ENCODE measurements at places on chromosomes 7 and 10. TPM values are rescaled to one million over a fixed set of nuclear protein-coding genes. Genes with fewer than 3 reads are reported as not detected.

GRCh38 chr10:132493756-132494290 lies 43.8 kb upstream of the INPP5A start:
- no peak for DNase-seq

DNA sequence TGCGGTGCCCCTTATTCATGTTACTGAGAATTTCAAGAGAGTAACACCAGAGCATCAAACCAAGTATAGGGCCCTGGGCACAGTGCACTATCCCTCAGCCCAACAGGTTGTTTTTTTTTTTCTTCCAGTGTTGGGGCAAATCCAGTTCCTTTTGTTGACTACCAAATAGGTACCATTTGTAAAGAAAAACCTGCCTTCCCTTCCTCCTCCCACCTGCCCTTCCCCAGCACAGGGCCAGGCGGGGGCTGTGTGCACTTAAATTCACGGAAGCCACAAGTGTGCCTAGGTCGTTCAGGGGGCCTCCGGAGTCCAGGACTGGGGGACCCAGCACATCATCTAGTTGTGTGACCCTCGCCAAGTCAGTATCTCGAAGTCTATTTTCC lies 595 bp upstream of the SFXN4 start:
- DNase-seq, result no peak

GRCh38 chr7:22066522-22066921 lies 120.8 kb upstream of the CDCA7L start:
- DNase-seq, result no peak

The ABCB1 gene
- 0.81 TPM for total RNA-seq

DNA sequence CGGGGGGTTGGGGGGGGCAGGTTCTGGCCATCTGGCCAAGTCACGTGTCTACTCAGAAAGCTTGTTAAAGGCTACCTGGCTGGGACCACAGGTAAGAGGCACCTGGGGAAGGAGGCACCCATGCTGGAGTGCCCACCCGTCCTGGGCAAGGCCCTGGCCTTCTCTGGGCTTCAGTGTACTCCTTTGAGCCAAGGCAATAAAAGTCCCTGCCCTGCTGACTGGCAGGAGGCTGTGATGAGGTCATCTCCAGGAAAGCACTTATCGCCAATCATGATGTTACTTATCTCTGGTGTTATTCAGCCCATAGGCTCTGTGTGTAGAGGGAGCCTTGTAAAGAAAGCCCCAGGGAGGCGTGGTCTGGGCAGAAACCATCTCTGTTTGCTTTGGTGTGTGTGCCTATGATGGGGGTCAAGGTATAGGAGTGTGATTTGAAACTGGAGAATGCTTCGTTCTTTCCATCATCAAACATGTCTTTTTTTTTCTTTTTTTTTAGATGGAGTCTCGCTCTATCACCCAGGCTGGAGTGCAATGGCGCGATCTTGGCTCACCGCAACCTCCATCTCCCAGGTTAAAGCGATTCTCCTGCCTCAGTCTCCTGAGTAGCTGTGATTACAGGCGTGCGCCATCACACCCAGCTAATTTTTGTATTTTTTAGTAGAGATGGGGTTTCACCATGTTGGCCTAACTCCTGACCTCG lies 2.5 kb upstream of the CLDN4 start:
- peak; percentile 71 for DNase-seq

- peak; percentile 43 for DNase-seq
These were observed 283.6 kb downstream of the ADRA2A start for GRCh38 chr10:111360260-111360925.

- DNase-seq, result no peak
These were observed 88.2 kb upstream of the FAM133B start for GRCh38 chr7:92678291-92678920.

The STAG3 gene
- total RNA-seq, result 0.13 TPM

DNA sequence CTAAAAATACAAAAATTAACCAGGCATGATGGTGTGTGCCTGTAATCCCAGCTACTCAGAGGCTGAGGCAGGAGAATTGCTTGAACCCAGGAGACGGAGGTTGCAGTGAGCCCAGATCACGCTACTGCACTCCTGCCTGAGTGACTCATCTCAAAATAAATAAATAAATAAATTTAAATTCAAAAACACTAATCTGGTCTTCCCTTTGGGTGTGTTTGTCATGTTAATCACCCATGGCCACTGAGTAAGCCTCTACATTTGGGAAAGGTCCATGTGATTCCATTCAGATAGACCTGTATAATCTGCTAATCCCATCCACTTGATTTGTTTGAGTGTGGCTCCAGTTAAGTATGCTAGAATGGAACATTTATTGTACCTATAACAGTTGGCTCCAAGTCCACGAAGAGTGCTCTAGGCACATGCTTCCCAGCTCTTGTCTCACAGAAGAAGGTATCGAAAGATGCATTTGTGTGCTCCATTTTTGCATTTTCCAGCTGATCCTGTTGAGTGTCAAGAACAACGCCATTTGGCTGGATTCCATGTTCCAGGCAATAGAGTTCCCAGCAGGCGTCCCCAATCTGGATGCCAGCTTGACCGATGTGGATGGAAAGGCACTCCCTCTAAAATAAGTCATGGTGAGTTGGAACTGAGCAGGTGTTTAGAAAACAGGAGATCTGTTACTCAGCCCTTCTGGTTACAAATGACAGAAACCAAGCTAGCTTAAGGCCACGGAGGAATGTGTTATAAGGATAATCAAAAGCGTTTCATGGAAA lies 4.0 kb downstream of the TUBAL3 start:
- no peak for DNase-seq

DNA sequence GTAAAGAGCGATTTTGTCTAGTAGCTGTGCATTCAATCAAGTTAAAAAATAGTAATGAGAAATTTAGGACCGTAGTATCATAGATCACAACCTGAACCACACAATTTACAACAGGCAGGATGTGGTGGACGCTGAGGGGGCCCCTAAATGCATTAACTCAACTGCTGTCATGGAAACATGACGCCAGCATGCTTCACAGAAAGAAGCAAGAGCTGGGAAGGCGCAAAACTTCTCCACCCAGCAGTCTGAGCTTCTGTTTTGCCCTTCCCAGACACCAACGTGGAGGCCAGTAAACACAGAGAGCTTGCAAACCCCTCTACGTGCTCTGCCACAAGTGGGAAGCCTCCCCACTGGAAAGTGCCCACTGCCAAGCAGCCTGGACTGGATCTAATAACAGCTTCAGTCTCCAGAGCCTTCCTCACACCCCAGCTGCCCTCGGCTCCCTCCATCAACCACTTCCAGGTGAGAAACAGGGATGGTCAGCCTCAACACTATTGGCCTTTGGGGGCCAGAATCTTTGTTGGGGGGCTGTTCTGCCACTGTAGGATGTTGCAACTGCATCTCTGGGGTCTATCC lies 151.8 kb downstream of the SFMBT2 start:
- no peak for DNase-seq

DNA sequence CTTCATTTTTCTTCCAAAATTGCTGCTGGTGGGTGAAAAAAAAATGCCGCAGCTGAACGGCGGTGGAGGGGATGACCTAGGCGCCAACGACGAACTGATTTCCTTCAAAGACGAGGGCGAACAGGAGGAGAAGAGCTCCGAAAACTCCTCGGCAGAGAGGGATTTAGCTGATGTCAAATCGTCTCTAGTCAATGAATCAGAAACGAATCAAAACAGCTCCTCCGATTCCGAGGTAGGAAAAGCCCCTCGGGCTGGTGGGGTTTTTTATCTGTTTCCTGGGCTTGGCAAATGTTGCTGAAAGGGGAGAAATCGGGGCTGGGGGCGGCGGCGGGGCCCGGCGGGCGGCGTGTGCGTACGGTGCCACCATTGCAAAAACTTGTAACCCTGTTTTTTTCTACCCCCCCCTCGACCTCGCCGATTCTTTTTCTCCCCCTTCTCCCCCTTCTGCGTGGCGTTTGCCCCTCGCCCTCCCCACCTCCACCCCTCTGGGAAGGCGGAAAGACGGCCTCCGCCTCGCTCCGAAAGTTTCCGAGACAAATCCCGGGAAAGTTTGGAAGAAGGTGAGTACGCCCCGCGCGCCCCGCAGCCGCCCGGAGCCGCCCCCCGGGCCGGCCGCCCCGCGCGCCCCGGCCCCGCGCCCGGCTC lies 789 bp downstream of the TCF7L2 start:
- peak; percentile 33 for DNase-seq

DNA sequence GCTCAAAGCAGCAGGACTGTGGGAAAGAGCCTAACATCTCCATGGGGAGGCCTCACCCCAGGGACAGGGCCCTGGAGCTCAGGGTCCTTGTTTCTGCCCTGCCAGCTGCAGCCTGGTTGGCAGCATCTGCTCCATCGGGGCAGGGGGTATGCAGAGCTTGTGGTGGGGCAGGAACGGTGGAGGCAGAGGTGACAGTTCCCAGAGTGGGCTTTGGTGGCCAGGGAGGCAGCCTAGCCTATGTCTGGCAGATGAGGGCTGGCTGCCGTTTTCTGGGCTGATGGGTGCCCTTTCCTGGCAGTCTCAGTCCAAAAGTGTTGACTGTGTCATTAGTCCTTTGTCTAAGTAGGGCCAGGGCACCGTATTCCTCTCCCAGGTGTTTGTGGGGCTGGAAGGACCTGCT lies 12.2 kb upstream of the AHCYL2 start:
- no peak for DNase-seq

GRCh38 chr10:120424198-120424464 lies 32.9 kb upstream of the PLPP4 start:
- no peak for DNase-seq

The SYT15 gene
- total RNA-seq, result not detected

GRCh38 chr7:101093906-101094305 lies 8.6 kb downstream of the TRIM56 start:
- DNase-seq, result peak; percentile 37

The INMT gene
- total RNA-seq, result 0.03 TPM

The HTR5A gene
- not detected for total RNA-seq

The DDC gene
- not detected for total RNA-seq

DNA sequence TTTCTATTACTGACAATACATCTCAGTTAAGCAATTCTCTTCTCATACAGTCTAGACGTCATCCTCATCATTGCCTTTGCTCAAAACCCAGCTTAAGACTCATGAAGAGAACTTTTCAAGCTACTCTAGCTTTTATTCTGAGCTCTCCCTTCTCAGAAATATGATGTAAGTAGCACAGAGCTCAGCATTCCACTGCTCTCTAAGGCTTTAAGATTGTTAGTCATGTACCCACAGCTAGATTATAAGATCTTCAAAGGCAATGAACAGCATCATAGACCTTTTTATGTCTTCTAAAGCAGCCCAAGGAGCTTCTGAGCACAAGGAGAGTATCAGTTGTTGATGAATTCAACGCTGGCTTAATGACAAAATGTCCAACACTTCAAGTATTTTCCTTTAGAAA lies 119.3 kb downstream of the NRP1 start:
- no peak for DNase-seq

- no peak for DNase-seq
These were observed 202.8 kb downstream of the RAPGEF5 start for GRCh38 chr7:22154143-22154529.

- DNase-seq, result no peak
These were observed 102.4 kb downstream of the HIPK2 start for GRCh38 chr7:139675127-139676125.

DNA sequence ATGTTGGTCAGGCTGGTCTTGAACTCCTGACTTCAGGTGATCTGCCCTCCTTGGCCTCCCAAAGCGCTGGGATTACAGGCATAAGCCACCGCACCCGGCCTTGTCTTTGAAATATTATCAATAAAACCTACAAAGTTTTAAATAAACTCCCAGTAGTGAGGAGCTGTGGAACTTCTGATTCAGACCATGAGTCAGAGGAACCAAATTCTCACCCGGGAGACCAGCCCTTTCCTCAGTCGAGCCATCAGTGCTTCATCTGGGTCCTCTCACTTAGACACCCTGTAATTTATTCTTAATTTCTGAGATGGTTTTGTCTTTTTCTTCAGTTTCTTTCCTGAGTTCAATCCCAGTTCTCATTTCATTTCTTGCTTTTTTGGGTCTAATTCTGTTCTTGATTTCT lies 68.6 kb downstream of the DYNC2I1 start:
- peak; percentile 2 for DNase-seq

DNA sequence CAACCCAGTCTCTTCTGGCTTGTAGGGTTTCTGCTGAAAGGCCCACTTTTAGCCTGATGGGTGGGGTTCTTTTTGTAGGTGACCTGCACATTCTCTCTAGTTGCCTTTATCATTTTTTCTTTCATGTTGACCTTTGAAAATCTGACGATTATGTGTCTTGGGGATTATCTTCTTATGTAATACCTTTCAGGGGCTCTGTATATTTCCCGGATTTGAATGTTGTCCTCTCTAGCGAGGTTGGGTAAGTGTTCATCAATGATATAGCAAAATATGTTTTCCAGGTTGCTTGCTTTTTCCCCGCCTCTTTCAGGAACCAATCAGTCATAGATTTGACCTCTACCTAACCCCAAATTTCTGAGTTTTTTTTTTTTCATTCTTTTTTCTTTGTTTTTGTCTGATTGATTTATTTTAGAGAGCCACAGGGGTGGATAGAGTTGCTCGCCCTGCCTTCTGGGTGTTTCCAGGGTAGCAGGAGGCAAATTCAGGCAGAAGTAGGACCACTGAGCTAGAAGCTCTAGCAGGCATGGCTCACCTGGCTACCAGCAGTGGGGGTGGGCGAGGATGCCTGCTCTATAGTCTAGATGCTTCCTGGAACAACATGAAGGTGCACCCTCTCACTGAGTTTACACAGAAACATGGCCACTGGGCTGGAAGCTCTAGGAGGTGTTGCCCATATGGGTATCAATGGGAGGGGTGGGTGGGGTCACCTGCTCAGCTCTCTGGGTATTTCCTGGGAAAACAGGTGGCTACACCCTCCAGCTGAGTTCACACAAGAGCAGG lies 94.9 kb downstream of the CCDC7 start:
- no peak for DNase-seq

- DNase-seq, result no peak
These were observed 27.5 kb downstream of the CDCA7L start for GRCh38 chr7:21918216-21918615.

- DNase-seq, result no peak
These were observed 2.0 kb downstream of the ZSCAN25 start for GRCh38 chr7:99618726-99619125.

- DNase-seq, result peak; percentile 0
These were observed 232.7 kb upstream of the TAC1 start for GRCh38 chr7:97499204-97499603.

DNA sequence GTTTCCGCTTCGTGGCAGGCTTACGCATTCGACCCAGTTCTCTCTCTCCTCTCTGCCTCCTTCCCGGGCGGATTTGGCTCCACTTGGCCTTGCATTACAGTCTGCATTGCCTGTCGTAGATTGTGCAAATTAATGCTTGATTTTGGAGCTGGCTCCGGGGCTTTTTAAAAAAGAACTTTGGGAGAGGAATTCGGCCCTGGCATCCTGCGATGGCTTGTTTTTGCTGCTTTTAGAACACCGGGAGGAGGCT lies 767 bp downstream of the EIF4EBP2 start:
- DNase-seq, result peak; percentile 12

Measured in MG63 (cell line).